ENCODE measurements at places on chromosomes 11 and 22. TPM values are rescaled to one million over a fixed set of nuclear protein-coding genes. Genes with fewer than 3 reads are reported as not detected.

The SCN4B gene
- total RNA-seq: not detected

The FAT3 gene
- 0.16 TPM for total RNA-seq

The KDM4E gene
- total RNA-seq: not detected

The MUC15 gene
- total RNA-seq: not detected

The CD151 gene
- total RNA-seq: 179 TPM

The GPHA2 gene
- total RNA-seq: not detected

The NLRP14 gene
- not detected for total RNA-seq

The ART1 gene
- total RNA-seq: not detected

The HBE1 gene
- total RNA-seq: not detected

The OR10S1 gene
- not detected for total RNA-seq

The APOL1 gene
- total RNA-seq: 5.8 TPM

The MIOX gene
- total RNA-seq: not detected

- no peaks in the 10 kb centered on the region for H3K27me3 ChIP-seq
- H3K4me1 ChIP-seq: peaks cover 52% of the 10 kb centered on the region
- H3K4me3 ChIP-seq: no peak overlapping the region
- peaks cover 74% of the 10 kb centered on the region for H3K36me3 ChIP-seq
These were observed 3.8 kb downstream of the EHD1 start for GRCh38 chr11:64874308-64875240.

DNA sequence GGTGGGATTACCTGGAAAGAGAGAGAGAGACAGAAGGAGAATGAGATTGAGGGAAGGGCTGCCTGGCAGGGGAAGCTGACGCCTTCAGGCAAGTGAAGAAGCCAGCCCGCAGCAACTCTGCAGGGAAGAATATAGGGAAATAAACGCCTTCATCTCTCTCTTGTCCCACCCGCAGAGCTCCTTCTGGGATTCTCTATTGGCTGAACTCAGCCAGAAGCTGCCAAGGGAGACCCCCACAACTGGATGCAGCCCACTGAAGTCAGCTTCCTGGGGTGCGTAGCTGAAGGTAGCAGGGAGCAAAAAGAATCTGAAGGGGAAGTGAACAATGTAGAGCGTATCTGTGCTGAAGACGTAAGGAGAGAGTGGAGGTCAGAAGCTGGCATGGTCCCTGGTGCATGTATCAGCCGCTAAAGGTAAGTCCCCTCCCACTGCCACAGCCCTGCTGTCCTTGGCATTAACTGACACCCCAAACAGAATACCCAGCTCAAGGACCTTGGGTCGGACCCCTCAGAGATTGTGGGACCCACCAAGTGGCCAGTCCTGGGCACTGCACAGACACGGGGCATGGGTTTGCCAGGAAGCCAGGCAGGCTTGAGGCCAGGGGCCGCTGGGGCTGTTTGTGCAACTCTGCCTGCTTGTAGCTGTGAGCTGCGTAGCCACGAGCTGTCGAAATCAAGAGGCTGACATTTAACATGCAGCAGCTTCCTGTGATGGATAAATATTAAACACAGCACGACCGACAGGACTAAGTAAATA, 469.9 kb downstream of the MN1 start:
- no peak overlapping the region for H3K4me3 ChIP-seq
- no peak overlapping the region for H3K27ac ChIP-seq
- H3K4me1 ChIP-seq: no peaks in the 10 kb centered on the region
- no peak for DNase-seq
- no peaks in the 10 kb centered on the region for H3K36me3 ChIP-seq

DNA sequence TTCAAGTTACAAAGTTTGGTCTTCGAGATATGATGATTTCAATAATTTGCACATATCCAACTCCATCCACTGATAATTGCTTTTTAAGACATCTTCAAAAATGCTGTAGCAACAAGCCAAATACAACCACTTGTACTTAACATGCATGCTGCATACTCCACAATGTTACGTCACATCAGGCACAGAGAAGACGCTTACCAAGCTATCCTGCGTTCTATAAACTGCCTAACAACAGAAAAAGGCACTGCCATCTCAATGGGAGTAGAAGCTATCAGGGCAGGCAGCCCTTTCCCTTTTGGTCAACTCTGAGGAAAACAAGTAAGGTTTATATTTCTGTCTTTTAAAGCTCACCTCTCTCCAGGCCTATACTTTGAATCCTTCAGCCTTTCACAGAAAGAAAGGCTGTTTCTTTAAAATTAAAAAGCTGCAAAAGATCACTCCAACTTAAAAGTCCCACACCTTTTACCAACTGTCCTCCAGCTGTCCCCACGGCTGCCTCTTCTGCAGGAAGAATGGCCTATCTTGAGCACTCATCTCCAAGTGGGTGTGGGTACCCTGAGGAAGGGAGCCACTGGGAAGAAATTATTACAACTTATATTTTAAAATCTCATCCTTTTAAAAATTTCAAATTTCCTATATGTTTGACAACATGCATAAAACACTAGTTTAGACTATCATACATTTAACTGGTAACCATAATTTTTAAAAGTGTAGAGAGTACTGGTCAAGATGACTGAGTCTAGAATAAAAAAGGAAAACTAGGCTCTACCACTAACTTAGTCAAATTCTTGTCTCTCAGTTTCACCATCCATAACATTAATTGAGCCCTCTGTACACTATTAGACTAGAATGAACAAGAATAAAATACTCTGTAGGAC, 14.5 kb downstream of the PHF21A start:
- no peaks in the 10 kb centered on the region for H3K36me3 ChIP-seq
- no peak for DNase-seq
- no peak overlapping the region for H3K4me3 ChIP-seq
- no peaks in the 10 kb centered on the region for H3K4me1 ChIP-seq

- H3K4me1 ChIP-seq: peaks cover 14% of the 10 kb centered on the region
- H3K27me3 ChIP-seq: no peaks in the 10 kb centered on the region
- no peak for DNase-seq
These were observed 48.7 kb downstream of the C11orf58 start for GRCh38 chr11:16787035-16787742.

GRCh38 chr11:100752371-100753171, 65.5 kb downstream of the ARHGAP42 start:
- no peaks in the 10 kb centered on the region for H3K27me3 ChIP-seq
- no peaks in the 10 kb centered on the region for H3K36me3 ChIP-seq
- no peak overlapping the region for H3K27ac ChIP-seq
- no peaks in the 10 kb centered on the region for H3K4me1 ChIP-seq
- no peak overlapping the region for H3K4me3 ChIP-seq
- no peak for DNase-seq

DNA sequence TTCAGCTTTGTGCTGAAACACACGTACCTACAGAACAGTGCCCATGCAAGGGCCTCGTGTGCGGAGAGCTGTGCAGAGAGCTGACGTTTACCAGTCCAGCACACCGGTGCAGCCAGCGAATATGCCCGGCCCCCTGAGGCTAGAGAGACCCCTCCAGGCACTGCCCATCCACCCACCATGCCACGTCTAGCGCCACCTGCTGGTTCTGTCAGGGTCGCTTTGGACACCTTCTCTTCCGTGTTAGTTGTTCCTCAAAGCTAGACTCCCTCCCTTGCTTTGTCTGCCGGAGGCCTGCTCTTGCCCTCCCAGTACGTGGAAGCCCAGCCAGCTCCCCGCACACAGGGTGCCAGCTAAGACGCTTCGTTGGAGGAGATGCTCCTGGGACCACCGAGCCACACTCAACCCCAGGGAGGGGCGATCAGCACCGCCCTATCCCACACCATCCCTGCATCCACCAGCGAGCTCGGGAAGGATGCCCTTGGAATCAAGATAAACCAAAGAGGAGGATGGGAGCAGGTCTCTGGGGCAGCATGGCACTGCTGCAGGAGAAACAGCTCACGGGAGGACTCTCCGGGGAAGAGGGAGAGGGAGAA, 43.4 kb downstream of the CPT1A start:
- peak; percentile 33 for DNase-seq
- no peak overlapping the region for H3K4me3 ChIP-seq
- H3K27ac ChIP-seq: no peak overlapping the region
- no peaks in the 10 kb centered on the region for H3K4me1 ChIP-seq
- peaks cover 89% of the 10 kb centered on the region for H3K36me3 ChIP-seq

- H3K27me3 ChIP-seq: peaks cover 7% of the 10 kb centered on the region
- no peaks in the 10 kb centered on the region for H3K36me3 ChIP-seq
- no peak overlapping the region for H3K27ac ChIP-seq
- no peaks in the 10 kb centered on the region for H3K4me1 ChIP-seq
- DNase-seq: peak; percentile 30
These were observed 14.5 kb downstream of the OTOG start for GRCh38 chr11:17561526-17561925.

GRCh38 chr11:93122535-93123235, 75.1 kb downstream of the SLC36A4 start:
- H3K4me1 ChIP-seq: no peaks in the 10 kb centered on the region
- H3K27ac ChIP-seq: no peak overlapping the region
- no peaks in the 10 kb centered on the region for H3K27me3 ChIP-seq
- no peaks in the 10 kb centered on the region for H3K36me3 ChIP-seq
- no peak overlapping the region for H3K4me3 ChIP-seq

GRCh38 chr11:57399221-57399620, 8.8 kb upstream of the PRG2 start:
- no peaks in the 10 kb centered on the region for H3K4me1 ChIP-seq
- no peak for DNase-seq
- H3K4me3 ChIP-seq: no peak overlapping the region
- no peaks in the 10 kb centered on the region for H3K36me3 ChIP-seq
- H3K27me3 ChIP-seq: no peaks in the 10 kb centered on the region

DNA sequence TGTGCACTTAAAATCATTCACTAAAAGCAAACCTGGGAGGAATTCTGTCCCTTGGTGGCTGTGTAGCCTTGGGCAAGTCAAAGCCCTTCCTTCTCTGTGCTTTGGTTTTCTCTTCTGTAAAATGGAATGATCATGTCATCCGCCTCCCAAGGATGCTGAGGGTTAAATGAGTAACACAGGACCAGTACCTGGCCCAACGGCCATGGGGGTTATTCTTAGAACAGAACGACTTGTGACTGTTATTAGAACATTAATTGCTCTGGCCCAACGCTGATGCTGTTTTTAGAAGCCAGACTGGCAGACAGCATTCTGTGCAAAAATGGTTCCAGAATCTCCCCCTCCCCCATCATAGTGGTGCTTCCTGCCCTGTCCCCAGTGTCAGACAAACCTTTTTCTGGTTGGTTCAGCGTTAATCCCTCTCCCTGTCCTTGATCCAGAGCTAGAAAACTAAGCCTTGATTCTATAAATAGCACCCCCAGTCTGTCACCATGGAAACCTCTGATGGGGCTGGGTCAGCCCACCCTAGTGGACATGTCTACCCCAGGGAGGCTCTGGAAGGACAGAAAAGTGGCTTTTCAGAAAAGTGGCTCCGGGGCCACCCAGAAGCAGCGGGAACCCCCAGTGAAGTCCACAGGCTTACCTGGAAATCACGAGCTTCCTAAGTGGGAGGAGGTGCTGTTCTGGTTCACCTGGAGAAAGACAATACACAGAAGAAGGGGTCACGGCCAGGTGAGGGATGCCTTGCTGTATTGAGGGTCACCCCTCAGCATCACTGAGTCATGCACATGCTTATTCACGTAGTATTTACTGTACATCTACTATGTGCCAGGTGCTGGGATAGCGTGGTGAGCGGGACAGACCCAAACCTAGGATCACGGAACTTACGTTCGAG, 15.5 kb upstream of the TFIP11 start:
- no peaks in the 10 kb centered on the region for H3K27me3 ChIP-seq
- no peak overlapping the region for H3K27ac ChIP-seq
- no peak overlapping the region for H3K4me3 ChIP-seq
- H3K4me1 ChIP-seq: 0 out of 2 replicates have a peak, but pooled peaks cover 2% of the 10 kb centered on the region

GRCh38 chr11:12152321-12152720, 41.9 kb downstream of the MICAL2 start:
- no peaks in the 10 kb centered on the region for H3K27me3 ChIP-seq
- no peak overlapping the region for H3K27ac ChIP-seq
- DNase-seq: no peak

- peaks cover 17% of the 10 kb centered on the region for H3K27me3 ChIP-seq
- H3K4me1 ChIP-seq: no peaks in the 10 kb centered on the region
- no peak for DNase-seq
- no peaks in the 10 kb centered on the region for H3K36me3 ChIP-seq
- H3K4me3 ChIP-seq: no peak overlapping the region
These were observed 1342.3 kb downstream of the TBC1D22A start for GRCh38 chr22:48104766-48105165.

GRCh38 chr22:48238966-48239365, 1476.5 kb downstream of the TBC1D22A start:
- H3K27ac ChIP-seq: no peak overlapping the region
- no peaks in the 10 kb centered on the region for H3K4me1 ChIP-seq
- H3K36me3 ChIP-seq: no peaks in the 10 kb centered on the region
- 0 out of 2 replicates have a peak, but pooled peaks cover 3% of the 10 kb centered on the region for H3K27me3 ChIP-seq
- no peak overlapping the region for H3K4me3 ChIP-seq

DNA sequence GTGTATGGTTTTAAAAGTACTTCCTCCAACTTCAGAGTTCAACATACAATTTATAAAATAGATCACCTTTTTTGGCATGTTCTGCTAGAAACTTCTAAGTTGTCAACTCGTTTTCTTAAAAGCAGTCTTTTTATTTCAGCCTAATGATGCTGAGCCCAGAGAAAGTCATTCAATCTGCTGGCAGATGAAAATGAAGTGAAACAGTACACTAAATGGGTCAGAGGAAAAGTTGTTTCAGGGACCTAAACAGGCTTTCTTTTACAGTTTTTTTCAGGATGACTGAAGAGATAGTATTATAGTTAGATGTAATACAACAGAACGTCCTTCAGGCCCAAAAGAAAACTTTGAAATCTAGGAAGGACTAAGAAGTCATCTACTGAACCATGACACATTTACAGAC, 842.7 kb upstream of the CCDC90B start:
- no peak overlapping the region for H3K4me3 ChIP-seq
- H3K27me3 ChIP-seq: no peaks in the 10 kb centered on the region
- no peak overlapping the region for H3K27ac ChIP-seq
- DNase-seq: no peak
- H3K4me1 ChIP-seq: no peaks in the 10 kb centered on the region
- H3K36me3 ChIP-seq: no peaks in the 10 kb centered on the region

DNA sequence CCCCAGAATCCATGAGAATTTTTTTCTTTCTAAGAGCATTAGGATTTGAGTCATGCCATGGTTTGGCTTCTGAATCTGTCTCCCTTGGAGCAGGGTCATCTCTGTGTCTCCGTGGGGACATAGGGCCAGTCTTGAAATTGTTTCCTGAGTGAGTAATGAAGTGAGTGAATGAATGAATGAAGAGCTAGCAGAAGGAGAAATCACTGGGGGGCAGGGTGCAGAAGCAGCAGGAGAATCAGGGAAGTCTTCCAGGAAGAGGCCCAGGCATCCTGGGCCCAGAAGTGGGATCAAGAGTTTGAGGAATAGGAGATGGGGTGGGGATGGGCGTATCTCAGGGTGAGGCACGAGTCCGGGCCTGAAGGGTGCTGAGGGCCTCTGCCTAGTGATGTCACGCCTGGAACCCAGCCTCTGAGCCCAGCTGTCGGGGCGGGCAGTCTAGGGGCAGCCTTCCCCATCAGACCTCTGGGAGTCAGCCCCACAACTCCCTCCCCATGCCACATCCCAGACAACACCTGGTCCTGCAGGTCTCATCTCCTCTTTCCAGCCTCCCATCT, 12.5 kb upstream of the MGAT3 start:
- H3K4me3 ChIP-seq: no peak overlapping the region
- DNase-seq: no peak
- H3K27me3 ChIP-seq: no peaks in the 10 kb centered on the region
- H3K27ac ChIP-seq: no peak overlapping the region

Measured in SJSA1 (cell line).